ENCODE measurements at places on chromosomes 11 and 22.

DNA sequence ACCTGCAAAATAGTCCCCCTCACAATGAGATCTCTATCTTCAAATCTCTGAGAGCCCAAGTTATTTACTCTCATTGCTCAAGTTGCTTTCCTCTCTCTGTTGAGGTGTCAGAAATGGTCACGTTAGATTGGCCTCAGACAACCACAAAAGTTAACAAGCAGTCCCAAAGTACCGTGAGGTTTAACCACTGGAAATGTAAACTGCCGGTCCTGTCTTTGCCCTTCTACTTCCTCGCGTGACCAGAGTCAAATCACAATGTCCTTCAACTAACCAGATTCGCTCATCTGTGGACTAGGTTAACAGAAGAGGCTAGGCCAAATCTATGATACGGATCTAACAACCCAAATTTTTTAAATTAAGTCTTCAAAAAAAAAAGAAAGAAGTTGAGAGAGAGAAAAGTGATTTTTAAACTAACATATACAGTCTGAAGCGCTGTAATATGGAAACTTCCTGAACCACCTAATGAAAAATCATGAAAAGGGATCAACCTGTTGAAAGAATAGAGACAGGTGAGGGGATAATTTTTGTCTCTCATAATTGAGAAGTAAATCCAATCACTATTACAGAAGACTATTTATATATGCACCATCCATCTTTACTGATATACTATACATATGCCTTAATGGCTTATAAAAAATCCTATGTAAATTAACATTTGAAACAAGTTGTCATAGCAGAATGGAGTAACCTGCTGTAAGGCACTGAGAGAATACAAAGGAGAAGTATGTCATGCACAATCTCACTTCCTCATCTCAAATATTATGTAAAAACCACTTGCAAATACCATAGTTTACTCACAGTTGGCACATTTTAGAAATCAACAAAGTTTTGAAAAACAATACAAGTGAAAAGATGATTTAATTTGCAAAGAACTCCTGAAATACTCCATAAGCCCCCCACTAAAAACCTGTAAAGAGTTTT is 3.3 kb upstream of the JAML start:
- DNase-seq: no peak

- peak; percentile 94 for DNase-seq
Observed at GRCh38 chr11:65487467-65488272, 11.2 kb upstream of the MALAT1 start.

DNA sequence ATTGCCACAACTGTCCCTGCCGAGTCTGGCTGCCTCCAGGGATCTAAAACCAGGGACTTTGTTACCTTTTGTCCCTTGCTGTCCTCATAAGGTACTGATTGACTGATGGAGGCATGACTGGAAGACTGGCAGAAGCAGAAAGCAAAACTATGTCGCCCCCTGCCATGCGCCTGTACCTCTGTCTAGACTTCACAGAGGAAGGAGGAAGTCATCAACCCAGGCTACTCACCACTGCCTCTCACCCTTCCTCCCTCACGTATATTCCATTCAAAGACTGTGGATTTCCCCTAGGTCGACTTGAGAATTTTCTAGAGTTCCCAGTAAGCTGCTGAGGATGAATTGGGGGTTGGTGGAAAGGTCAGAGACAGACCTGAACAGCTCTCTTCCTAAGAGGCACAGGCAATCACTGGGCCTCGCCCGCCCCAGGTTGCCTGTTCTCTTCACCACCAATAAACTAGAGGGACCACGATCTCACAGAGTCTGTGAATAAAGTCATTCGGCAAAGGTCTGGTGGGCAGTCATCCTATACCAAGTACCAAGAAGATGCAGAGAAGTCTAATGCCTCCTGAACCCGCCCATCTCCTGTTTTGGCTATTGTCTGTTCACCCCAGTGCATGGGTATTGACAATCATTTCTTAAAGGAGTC is 27.5 kb upstream of the CHST1 start:
- no peak for DNase-seq

DNA sequence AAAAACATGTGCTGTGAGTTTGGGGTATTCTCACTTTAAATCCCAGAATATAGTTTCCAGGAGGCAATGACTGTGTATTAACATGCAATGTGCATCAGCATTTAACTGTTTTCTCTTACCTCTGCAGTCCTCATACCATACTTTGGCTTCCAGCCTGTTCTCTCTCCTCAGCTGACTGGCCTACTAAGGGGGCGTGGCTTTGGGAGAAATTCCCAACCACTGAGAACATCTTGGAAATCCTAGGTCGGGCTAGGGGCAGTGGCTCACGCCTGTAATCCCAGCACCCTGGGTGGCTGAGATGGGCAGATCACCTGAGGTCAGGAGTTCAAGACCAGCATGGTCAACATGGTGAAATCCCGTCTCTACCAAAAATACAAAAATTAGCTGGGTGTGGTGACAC is 13.5 kb upstream of the ZC3H12C start:
- no peak for DNase-seq

- peak; percentile 70 for DNase-seq
Observed at GRCh38 chr11:78715639-78716311, 141.1 kb upstream of the NARS2 start.

GRCh38 chr11:64717268-64717578 is 5.8 kb downstream of the NRXN2 start:
- no peak for DNase-seq

GRCh38 chr11:122150216-122151124 is 34.5 kb upstream of the BLID start:
- DNase-seq: no peak

DNA sequence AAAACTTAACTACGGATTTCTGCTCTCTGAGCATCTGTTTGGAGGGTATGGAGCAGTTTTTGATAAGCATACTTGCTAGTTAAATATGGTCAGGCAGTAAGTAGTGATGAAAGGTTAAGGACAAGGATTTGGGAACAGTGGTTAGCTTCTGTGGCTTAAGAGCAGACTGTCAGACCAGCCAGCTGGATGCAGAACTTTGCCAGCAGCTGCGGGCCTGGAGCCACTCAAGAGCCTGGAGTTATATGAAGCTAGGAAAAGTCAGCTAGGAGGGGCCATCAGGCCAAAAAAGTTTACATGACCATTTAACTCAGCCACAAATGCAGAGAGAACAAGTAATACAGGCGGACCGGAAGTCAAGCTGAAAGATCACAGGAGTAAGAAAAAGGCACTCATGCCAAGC is 1817.7 kb downstream of the LRRC4C start:
- DNase-seq: no peak
